ENCODE measurements at places on chromosomes 5 and 9. TPM values are rescaled to one million over a fixed set of nuclear protein-coding genes. Genes with fewer than 3 reads are reported as not detected.
A peak's percentile ranks its signal among the peaks of the same experiment; 100 is the strongest.

- DNase-seq = peak; percentile 63
Measured at GRCh38 chr5:150034662-150035061, 34.1 kb downstream of the HMGXB3 start.

DNA sequence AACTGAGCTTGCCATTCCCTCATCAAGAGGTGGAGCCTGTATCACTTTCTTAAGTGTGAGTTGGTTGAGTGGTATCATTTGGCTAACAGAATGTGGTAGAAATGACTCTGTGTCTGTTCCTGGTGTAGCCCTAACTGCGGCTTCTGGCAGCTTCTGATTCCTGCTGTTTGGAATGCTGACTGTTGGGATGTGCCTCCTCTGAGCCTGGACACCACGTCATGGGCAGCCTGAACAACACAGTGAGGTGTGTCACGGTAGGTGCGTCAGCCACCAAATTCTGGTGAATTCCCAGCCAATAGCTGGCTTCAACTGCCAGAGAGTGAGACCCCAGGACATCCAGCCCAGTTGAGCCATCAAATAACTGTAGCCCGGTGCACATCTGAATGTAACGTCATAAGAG is 6.1 kb upstream of the C9orf152 start:
- no peak for DNase-seq

DNA sequence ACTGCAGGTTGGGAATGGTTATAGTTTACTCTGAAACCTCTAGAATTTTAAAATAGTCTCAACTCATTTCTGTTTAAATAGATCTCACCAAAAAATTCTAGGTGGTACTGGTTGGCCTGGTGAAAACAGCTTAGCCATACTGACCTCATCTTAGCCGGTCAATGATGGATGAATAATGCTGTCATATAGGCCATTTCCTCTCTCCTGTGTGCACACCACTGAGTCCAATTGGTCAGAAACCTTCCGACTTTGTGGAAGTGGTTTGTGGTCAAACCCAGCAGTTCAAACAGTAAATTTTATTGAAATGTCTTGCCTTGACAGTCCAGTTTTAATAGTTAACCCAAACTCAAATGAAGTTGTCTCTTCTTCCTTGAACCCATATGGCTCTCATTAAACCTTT is 98.6 kb downstream of the GIN1 start:
- DNase-seq = no peak

- no peak for DNase-seq
Measured at GRCh38 chr9:85586684-85587083, 155.1 kb downstream of the AGTPBP1 start.

DNA sequence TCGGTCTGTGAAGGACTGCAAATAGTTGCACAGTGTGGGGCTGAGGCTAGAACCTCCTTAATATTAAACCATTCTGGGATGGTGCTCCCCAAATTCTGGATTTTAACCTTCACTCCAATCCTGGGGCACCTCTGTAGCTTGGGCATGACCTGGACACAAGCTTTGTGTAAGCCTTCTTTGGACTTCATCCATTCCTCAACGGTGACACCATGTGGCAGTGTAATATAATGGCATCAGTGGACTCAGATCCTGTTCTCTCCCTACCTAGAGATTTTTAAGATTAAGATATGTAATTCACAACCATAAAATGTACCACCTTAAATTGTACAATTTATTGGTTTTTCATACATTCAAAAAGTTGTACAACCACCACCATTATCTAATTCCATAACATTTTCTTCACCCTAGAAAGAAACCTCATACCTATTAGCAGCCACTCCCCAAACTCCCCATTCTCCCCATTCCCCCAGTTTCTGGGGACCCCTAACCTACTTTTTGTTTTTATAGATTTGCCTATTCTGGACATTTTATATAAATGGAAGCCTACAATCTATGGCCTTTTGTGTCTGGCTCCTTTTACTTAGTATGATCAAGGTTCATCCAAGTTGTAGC is 4.8 kb upstream of the PLGRKT start:
- DNase-seq = peak; percentile 53

- no peak for DNase-seq
Measured at GRCh38 chr5:141941779-141942178, 16.2 kb downstream of the PCDH12 start.

- DNase-seq = no peak
Measured at GRCh38 chr9:137198051-137198901, 2.3 kb downstream of the TPRN start.

- DNase-seq = no peak
Measured at GRCh38 chr5:16417398-16418074, 48.1 kb downstream of the ZNF622 start.

Gene PDLIM4
- polyA plus RNA-seq = 54.0 TPM

- peak; percentile 42 for DNase-seq
Measured at GRCh38 chr5:134555890-134556311, 30.4 kb downstream of the JADE2 start.

GRCh38 chr9:18111146-18111545 is 362.8 kb upstream of the ADAMTSL1 start:
- peak; percentile 64 for DNase-seq

DNA sequence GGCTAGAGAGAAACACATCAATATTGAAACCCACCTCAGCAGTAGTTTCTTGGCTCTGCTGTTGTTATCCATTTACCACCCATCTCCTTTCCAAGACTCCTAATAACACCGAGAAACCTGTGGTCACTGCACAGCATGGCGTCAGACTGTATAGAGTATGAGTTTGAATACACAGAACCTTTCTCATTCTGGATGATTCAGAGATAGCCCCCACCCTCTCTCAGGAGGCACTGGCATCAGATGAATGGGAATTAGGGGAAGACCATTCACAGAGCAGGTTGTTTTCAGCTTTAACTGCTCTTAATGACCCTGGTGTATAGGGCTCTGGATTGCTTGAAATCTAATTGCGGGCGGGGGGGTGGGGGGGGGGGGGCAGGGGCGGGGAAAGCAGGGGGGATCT is 86.7 kb downstream of the GPR21 start:
- DNase-seq = no peak

GRCh38 chr9:137851516-137852267 is 25.9 kb upstream of the CACNA1B start:
- DNase-seq = no peak

- DNase-seq = no peak
Measured at GRCh38 chr9:91949392-91949945, 559 bp downstream of the ROR2 start.

Gene ASS1
- polyA plus RNA-seq = 83.0 TPM

Gene ITK
- polyA plus RNA-seq = 0.15 TPM
